ENCODE measurements at places on chromosomes 7 and 10.
A peak's percentile ranks its signal among the peaks of the same experiment; 100 is the strongest.

DNA sequence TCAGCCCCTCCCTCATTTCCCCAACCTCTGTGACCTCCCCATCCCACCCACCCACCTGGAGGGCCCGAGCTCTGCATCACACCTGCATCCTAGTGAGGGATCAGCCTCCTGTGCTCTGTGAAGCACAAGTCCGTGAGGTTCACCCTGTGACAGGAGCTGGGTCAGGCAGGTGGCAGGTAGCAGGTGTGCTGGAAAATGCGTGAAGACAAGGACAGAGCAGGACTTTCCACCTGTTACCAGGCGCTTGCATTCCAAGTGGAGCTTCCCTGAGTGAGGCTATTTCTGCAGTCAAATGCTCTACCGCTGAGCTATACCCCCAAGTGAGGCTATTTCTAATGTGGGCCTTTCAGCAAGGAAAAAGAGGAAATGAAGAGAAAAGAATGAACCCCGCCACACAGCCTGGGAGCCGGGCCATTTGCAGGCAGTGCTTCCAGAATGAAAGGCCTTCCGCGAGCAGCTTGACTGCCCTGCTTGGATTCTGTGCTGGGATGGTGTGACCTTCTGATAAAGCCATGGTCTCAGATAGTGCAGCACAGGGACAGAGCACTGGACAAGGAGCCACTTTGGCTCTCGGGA is 13.3 kb upstream of the CPXM2 start:
- no peak for DNase-seq

GRCh38 chr7:100555701-100556100 is 16.7 kb downstream of the AGFG2 start:
- DNase-seq = no peak

DNA sequence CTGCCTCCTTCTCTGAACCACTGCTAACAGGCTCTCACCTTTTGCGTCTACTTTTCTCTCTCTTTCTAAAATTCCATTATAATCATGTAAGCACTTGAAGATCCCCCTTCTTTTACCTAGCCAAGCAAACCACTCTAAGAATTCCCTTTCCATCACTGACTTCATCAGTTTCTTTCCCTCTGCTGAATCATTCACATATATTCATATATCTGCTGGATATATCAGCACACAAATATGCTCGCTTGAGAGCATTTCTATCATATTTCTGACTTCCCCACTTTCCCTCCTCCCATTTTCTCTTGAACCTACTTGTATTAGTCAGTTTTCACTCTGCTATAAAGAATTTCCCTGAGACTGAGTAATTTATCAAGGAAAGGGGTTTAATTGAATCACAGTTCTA is 84.2 kb upstream of the LRRN3 start:
- no peak for DNase-seq

GRCh38 chr7:94578614-94579013 is 69.0 kb downstream of the CASD1 start:
- no peak for DNase-seq

- no peak for DNase-seq
Observed at GRCh38 chr7:41416208-41416595, 286.7 kb downstream of the INHBA start.

- DNase-seq = no peak
Observed at GRCh38 chr7:156954941-156955340, 5.4 kb downstream of the NOM1 start.

- DNase-seq = no peak
Observed at GRCh38 chr7:101234636-101235035, 3.0 kb downstream of the CLDN15 start.

DNA sequence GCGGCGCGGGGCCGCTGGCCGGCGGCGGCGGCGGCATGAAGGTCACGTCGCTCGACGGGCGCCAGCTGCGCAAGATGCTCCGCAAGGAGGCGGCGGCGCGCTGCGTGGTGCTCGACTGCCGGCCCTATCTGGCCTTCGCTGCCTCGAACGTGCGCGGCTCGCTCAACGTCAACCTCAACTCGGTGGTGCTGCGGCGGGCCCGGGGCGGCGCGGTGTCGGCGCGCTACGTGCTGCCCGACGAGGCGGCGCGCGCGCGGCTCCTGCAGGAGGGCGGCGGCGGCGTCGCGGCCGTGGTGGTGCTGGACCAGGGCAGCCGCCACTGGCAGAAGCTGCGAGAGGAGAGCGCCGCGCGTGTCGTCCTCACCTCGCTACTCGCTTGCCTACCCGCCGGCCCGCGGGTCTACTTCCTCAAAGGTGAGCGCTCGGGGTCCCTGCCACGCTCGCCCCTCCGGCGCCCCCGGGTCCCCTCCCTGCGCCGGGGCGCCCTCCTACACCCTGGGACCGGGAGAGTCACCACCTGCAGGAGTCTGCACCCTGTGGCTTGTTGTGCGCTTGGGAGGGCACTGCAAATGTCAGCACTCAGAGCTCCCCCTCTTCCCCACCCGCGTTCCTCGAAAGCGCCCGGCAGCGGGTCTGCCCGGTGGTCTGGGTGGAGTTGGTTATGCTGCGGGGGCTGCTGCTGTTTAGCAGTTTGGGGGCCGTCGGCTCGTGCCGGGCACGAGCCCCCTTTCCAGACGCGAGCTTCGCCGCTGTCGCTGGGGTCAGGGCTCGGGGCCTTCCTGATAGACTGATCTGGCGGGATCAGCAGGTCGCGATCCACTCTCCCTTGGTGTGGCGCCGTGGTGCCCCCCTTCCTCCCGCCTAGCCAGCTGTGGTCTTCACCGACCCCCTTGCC is 627 bp downstream of the DUSP5 start:
- DNase-seq = peak; percentile 56

- peak; percentile 60 for DNase-seq
Observed at GRCh38 chr7:98202367-98203195, 8.7 kb upstream of the BHLHA15 start.
